ENCODE measurements at places on chromosomes 4 and X.
A peak's percentile ranks its signal among the peaks of the same experiment; 100 is the strongest.

- DNase-seq: no peak
These were observed 237.7 kb downstream of the DCTD start for GRCh38 chr4:182679533-182679932.

GRCh38 chr4:79043138-79043537, 103.9 kb upstream of the PAQR3 start:
- DNase-seq: no peak

GRCh38 chrX:53347948-53348347, 66.6 kb upstream of the IQSEC2 start:
- no peak for DNase-seq

DNA sequence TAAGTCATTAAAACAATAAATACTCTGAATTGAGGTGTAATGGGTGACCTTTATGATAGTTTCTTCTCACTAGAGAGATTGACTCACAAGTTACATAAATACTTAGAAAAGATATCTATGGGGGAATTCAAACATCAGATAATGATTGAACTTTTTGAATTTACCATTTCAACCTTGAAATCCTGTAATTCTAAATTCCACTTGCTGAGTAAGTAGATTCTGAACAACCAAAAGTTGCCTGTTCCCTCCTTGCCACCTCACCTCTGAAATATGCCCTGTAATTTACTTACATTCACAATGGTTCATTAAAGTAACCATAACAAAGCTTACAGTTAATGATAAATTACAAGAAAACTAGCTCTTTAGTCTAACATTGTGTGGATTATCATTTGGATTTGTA, 43.3 kb upstream of the SLC39A8 start:
- DNase-seq: no peak

DNA sequence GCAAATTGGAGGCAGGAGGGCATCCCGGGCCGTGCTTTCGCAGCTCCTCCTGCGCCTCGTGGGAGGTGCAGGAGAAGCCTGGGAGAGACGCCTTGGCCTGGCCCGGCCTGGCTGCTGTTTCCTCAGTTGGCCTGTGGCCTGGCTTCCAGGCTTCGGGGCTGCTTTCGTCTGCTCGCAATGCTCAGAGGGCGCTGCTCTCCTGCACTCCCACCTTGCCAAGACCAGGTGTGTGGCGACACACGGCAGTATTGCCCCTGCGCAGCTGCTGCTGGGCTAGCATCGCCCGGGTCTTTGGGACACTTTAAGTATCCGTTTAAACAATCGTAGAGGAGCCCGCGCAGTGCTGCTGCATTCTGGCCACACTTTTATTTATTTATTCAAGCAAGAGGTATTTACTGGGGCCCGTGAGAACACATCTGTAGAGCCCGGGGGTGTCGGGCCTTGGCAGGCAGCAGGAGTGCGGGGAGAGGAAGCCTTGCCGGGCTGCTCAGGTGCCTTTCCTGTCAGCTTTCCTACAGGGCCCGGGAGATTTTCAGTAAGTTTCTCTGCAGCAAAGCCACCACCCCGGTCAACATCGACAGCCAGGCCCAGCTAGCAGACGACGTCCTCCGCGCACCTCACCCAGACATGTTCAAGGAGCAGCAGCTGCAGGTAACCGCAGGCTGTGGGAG, 26.2 kb upstream of the HGFAC start:
- peak; percentile 53 for DNase-seq

DNA sequence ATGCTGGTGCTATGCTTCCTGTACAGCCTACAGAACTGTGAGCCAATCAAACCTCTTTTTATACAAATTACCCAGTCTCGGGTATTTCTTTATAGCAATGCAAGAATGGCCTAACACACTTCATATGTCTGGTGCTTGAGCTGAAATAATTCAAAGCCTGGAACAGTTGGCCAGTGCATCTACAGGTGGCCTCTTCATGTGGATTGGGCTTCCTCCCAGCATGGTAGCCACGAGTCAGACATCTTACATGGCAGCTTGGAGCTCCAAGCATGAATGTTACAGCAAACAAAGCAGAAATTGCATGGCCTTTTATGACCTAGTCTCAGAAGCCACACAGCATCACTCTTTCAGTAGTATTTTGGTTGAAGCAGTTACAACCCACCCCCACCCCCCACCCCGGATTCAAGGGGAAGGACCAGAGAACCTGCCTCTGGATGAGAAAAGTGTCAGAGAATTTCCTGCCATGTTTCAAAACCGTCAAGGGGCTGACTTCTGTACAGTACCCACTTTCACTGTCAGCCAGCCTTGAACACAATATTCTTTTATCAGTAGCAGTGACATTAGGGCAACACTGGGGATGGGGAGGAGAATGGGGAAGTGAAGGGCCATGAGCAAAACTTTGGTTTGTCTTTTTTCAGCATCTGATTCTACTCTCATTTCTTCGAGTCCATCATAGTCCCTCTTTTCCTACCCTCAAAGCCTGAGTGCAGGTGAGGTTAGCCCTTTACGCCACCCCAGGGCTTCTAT, 368.7 kb downstream of the BCOR start:
- no peak for DNase-seq

DNA sequence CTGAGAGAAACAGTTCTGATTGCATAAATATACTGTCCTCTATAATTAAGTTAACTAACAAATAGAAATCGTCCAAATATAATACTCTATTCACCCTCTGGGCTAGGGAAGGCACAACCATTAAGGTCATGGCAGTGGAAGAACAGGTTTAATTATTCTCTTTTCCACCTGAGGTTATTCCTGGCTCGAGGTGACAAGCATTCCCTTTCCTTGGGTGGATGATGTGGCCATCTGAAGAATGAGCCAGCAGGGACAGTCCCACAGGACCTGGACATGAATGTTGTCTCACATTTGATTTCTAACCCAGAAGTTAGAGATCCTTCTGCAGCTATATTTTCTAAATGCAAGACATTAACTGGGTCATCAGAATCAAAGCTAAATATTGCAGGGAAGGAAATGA, 5.5 kb downstream of the IBSP start:
- no peak for DNase-seq

GRCh38 chr4:186144946-186145569, 40.6 kb downstream of the FAM149A start:
- DNase-seq: no peak

DNA sequence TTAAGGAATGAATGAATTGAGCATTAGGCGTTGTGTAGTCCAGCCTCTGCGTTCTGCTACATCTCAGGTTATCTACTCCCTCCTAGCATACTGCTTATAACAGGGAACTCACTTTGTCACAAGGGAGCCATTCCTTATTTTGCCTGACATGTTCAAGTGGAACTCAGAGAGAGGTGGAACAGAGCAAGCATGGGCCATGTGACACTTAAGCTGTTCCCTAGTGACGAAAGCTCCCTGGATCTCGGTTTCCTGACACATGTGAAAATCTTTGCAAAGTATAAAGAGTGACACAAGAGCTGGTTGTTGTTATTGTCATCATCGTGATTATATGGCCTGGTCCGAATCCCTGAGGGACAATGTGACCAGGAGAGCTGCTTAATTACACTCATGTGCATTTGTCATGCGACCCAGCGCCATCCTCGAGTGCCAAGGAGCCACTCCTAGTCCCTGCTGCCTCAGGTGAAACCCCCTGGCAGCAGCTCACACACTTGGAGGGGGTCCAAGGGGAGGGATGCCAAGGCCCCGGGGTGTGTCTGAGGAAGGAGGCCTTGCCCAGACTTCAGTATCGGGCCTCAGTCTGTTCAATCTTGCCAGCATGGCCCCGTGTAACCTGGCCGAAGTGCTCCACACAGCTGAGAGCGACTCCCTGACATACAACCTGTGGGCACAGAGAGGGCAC, 98.5 kb upstream of the MAP3K15 start:
- DNase-seq: no peak

DNA sequence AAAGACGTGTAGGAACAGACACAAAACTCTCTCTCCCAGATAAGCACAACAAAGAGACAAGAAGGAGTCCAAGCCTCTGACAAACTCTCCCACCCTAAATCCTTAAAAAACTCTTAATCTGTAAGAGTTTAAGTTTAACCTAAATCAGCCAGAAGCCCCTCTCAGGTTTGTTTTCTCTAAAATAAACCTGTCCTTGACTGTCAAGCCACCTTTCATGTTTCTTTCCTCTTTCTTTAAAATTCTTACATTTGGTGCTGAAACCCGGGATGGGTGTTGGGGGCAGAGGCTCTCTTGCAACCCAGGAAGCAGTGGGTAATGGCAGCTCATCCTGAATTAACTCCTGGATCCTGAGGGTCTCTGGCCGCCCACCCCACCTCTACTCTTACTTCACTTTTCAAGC, 107.8 kb upstream of the TENT5D start:
- DNase-seq: no peak

DNA sequence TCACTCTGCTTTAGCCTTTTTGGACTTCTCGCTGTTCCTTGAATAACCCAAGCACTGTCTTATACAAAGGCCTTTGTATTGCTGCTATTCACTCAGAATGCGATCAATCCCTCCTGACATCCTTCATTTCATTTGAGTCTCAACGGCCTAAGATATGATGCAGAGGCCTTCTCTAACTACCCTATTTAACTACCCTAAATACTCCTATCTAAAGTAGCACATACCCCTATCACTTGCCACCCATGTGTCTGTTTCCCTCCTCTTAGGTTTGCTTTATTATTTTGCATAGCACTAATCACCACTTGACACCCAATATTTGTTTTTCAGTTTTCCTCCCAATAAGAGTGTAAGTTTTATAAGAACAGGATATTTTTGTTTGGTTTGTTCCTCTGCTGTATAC, 42.3 kb upstream of the ACSL4 start:
- DNase-seq: no peak

GRCh38 chr4:2842687-2843262, 869 bp upstream of the ADD1 start:
- DNase-seq: no peak

- no peak for DNase-seq
These were observed 147.7 kb downstream of the PRR32 start for GRCh38 chrX:126967225-126967624.

Data from RWPE2 (cell line).